Stimulated activated CD8-positive, alpha-beta memory T cell treated with anti-CD3 and anti-CD28 coated beads, Interleukin-4, amount 100 ng/mL, for 1 hour (primary cell): ENCODE measurements at places on chromosomes 11 and 22.

- DNase-seq = no peak
Measured at GRCh38 chr11:108873310-108873709, 208.4 kb downstream of the DDX10 start.

- no peak for DNase-seq
Measured at GRCh38 chr11:120527111-120527761, 15.7 kb downstream of the GRIK4 start.

DNA sequence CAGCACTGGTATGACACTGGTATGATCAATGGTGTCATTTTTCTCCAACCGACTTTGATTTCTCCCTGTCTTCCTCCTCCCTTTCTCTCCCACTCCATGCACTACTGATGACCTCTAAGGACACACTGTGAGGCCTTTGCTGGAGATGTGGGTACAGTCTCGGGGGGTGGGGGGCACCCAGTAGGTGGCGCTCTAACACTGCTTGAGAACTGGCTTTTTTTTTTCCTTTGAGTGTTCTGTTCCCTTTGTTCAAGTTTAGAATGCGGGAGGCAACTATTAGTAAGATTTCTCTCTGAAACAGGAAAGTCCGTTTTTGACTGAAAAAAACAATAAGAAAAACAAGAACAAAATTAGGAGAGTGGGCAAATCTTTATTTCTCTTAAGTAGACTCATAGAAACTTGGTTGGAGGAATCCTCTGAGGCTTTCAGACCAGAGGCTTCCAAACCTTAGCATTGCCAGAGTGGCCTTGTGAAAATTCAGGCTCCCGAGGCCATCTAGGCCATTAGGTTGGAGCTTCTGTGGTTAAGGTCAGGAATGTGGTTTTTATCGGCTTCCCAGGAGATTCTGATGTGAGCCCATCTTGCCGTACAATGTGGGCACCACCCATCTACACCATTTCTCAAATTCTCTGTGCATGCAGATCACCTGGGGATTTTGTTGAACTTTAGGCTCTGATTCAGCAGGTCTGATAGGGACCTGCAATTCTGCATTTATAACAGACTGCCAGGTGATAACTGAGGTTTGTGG lies 43.2 kb downstream of the PANX1 start:
- peak; percentile 7 for DNase-seq

GRCh38 chr11:66287889-66288670 lies 863 bp downstream of the YIF1A start:
- DNase-seq = no peak

GRCh38 chr11:1111545-1112212 lies 37.0 kb downstream of the MUC2 start:
- no peak for DNase-seq

- DNase-seq = no peak
Measured at GRCh38 chr22:50118557-50119168, 28.9 kb downstream of the MOV10L1 start.

DNA sequence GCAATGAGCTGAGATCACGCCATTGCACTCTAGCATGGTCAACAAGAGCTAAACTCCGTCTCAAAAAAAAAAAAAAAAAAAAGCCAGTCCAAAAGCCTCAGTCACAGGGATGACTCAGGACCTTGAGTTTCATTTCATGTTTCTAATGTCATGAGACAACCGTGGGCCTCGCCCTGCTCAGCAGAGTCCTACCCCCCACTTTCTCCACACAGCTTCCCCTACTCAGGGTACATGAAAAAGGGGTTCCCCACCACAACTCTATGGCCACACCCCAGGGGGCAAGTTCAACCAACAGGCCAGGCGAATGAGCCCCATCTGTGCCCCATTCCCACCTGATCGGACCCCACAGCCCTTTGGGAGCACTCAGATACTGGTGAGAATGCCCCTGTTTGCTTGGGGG lies 24.3 kb upstream of the ADA2 start:
- DNase-seq = no peak
